Muscle of back (tissue), 13 donors: ENCODE measurements at places on chromosomes 5 and 9.

GRCh38 chr5:124692324-124692723 is 54.1 kb downstream of the ZNF608 start:
- DNase-seq = peak; percentile 72

- DNase-seq = peak; percentile 63
Observed at GRCh38 chr5:132369474-132370180, at the start of gene SLC22A5. TSS of gene SLC22A5 (plus strand) at chr5:132369710. CDS start at chr5:132369973, 263 bp downstream.

- DNase-seq = no peak
Observed at GRCh38 chr9:75390951-75391350, 302.6 kb downstream of the OSTF1 start.

DNA sequence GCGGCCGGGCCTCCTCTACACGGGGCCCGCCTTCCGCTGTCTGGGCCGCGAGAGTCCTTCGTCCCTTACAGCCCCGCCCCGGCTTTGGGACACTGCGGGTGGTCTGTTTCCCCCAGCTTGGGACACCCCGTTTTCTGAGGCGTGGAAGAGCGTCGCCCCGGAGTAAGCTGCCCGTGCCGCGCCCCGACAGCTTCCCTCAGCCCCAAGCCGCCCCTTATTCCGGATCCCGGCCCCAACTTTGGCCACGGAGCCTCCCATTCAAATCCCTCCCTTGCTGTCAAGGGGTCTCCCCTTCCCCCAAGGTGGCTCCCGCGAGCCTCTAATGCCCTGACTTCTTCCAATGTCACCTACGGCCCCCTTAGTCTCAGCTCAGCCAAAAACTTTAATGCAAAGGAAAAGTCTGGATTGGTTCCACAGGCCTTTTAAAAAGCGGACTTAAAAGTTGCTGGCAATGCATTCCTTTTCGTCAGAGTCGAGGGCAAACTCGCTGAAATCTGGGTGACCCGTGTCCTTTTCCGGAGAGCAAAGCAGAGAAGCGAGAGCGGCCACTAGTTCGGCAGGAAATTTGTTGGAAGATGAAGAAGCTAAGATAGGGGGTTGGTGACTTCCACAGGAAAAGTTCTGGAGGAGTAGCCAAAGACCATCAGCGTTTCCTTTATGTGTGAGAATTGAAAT is 19.8 kb downstream of the EXOSC2 start:
- DNase-seq = no peak

DNA sequence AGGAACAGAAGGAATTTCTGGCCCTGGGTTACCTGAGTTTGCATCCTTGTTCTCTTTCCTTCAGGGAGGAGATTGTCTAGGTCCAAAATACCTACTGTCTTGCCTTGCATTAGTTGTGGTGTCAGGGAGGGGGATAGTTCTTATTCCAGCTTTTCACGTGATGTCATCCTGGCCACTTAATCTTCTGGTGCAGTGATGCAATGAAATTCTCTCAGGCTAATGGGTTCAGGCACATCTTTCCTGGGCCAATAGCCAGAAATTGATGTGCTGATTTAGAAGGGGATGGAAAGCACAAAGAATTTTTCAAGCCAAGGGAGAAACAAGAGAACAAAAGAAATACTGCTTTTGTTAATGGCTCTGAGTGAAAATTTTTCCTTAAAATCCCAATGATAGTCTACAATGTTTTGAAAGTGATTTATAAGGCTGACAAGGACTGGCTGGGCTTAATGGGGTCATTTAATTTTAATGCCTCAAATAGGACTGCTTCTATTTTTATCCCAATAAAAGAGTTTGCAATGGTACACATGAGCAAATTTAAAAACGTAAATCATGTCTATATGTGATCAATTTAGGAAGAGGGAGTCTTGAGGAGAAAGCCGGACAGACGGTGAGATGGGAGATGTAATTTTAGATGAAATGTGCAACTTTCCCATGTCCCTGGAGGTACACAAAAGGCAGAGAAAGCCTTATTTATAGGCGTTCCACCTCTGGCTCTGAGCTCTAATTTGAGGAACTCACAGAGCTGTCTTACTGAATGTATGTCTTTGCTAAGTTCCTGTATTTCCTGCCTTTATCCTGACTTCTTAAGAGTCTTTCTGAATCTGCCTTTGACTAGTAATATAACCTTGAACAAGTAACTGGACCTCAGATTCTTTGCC is 89.3 kb upstream of the SV2C start:
- DNase-seq = no peak

DNA sequence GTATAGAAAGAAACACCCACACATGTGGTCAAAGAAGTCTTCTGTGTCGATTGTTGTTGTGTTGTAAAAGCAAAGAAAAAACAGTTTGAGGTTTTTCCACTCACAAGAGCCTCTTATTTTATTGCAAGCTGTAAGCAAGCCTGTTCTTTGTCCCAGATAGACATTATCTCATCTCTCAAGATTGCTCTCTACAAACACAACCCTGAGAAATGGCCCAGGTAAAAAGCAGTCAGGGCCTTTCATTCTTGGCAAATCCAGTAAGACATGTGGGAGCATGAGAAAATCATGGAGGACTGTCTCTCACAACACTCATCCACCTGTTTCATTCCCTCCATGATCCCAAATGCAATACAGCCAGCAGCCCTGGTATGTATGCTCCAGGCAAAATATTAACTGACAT is 286.6 kb upstream of the POU5F2 start:
- no peak for DNase-seq
